ENCODE measurements at places on chromosomes 12 and 14. TPM values are rescaled to one million over a fixed set of nuclear protein-coding genes. Genes with fewer than 3 reads are reported as not detected.
A peak's percentile ranks its signal among the peaks of the same experiment; 100 is the strongest.

DNA sequence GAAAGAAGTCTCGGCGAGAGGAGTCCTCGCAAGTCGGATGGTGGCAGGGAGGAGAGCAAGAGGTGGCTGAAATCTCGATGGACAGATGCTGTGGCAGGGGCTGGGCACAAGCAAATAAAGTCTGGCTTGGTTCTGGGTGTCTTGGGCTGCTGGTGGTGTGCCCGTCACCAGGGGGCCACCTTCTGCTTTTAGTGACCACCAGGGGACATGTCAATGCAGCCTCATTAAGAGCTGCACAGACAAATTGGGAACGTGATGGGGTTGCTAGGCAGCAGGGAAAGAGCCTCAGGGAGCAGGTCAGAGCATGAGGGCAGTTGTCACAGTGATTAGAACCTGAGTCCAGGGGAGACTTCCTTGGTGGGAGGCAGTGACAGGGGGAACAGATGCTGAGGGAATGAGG is 44.0 kb downstream of the LRRC74A start:
- no peak for DNase-seq

GRCh38 chr12:108271951-108272872 is 66.9 kb downstream of the CMKLR1 start:
- no peak for DNase-seq

- peak; percentile 34 for DNase-seq
Measured at GRCh38 chr14:93033983-93034670, 81.6 kb downstream of the ITPK1 start.

DNA sequence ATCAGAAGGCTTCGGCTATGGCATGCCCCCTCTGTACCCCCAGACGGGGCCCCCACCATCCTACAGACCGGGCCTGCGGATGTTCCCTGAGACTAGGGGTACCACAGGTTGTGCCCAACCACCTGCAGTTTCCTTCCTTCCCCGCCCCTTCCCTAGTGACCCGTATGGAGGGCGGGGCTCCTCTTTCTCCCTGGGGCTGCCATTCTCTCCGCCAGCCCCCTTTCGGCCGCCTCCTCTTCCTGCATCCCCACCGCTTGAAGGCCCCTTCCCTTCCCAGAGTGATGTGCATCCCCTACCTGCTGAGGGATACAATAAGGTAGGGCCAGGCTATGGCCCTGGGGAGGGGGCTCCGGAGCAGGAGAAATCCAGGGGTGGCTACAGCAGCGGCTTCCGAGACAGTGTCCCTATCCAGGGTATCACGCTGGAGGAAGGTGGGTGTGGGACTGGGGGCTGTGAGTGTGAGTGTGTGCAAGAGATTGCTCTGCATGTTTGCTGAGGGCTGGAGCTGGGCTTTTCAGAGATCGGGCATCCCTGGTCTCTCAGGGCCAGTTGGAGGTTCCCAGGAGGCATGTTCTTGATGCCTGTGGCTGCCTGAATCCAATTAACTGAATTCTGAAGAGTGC is 8.6 kb downstream of the NFATC4 start:
- no peak for DNase-seq

DNA sequence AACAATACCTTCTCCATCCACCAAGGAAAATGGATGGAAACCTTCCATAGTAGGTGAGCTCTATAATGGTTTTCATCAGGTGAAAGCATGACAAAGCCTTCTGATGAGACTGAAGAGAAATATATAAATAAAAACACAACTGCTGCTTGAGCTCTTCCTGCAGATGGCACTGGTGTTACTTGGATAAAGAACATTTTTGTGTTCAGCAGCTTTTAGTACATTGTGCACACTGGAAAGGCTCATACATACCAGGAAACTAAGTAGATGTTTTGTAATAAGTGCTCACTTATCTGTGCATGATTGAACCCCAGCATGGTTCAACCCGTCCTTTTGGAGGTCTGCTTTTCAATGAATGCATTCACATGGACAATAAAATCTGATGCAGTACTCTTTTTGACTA is 357.3 kb upstream of the MIS18BP1 start:
- DNase-seq, result no peak

- no peak for DNase-seq
Measured at GRCh38 chr12:111664499-111664898, 21.3 kb downstream of the BRAP start.

- no peak for DNase-seq
Measured at GRCh38 chr14:96734076-96734622, 63.0 kb upstream of the VRK1 start.

DNA sequence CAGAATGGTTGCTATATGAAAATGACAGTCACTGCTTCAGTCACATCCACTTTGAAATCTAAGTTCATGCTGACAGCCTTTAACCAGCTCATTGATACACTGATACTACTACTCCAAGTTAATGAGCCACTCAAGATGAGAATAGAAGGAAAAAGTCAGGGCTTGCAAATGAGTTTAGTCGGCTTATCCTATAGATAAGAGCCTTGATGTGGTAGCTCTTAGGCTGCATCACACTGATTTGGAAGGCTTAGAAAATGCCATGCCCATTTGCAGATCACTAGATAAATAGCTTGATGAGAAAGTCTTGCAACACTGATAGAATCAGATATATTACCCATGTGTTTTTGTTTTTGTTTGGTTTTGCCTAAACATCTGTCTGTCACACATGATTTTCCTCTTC is 251.4 kb upstream of the ATXN7L3B start:
- DNase-seq, result no peak

GRCh38 chr14:35079742-35080141 is 33.7 kb downstream of the FAM177A1 start:
- DNase-seq, result no peak

DNA sequence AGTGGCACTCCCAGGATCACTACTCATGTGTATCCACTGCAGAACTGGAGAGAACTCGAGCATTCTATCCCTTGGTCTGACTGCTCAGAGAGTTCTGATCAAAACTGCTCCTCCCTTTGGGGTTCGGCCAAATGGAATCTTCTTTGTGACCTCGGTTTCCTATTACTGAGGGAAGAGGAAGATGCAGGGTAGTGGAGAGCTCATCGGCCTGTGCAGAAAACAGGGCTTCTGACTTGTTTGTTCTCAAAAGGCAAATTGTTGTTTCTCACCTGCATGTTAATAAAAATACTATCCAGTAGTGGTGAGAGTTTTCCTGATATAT is 17.1 kb upstream of the AKAP6 start:
- no peak for DNase-seq

DNA sequence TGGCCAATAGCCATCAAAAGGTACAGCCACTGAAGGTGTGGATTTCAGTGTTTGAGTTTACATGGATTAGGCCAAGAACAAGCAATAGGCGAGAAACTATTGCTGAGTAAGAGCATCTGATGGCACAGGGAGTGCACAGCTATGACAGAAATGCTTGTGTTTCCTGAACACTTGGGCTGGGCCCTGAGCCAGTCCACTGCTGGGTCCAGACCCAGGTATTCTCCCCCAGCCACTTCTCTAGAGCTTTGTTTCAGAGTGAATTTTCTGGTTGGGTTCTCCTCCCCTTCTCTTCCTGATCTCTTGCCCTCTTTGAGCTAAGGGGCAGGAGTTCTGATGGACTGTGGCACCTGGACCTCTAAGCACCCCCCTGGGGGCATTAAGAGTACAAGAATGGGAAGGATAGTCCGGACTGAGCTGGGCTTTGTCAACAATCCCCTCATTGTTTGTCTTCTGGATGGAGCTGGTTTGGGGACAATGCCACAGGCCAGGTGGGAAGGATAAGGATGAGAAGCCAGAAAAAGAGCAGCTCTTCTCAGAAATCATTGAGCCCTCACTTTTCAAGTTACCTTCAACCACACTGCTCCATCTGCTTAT is 8.3 kb downstream of the HOXC5 start:
- DNase-seq, result no peak

DNA sequence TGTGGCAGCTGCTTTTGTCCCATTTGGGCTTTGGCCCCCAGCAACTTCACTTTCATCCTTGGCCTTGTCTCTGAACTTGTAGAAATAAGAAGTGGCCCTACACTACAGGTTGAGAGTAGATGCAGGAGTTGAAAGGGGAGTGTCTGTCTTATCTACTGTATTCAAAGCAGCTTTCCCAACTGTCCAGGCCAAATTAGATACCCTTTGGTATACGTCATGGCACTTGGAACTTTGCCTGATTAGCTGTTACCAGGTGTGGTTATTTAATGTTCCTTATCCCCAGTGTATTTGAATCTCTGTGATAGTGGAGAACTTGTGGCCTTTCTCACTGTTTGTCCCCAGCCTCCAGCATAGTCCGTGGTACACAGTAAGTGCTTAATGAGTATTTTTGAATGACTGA is 33.5 kb downstream of the SUDS3 start:
- no peak for DNase-seq

DNA sequence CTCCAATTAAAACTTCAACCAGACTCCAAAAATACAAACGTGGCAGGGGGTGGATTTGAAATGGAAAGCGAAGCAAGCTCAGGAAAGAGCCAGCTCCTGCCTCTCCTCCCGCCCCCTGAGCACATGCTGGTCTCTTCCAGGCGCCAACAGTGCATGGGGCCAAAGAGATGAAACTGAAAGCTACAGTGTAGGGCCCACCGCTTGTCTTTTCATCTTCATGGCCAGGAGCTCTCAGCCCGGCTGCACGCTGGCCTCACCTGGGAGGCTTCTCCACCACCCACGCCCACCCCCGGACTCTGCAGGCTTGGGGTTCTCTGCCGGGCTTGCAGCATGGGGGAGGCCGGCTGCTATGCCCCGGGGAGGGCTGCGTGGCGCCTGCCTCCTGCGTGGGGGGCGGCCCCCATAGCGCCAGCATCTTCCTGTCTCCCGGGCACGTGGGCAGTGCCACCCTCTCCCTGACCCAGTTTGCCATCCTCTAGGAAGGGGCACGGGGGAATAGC is 2.0 kb downstream of the RIMBP2 start:
- no peak for DNase-seq

Gene ATL1
- total RNA-seq, result 0.79 TPM

Gene DLK1
- total RNA-seq, result 0.68 TPM

Gene MYF6
- total RNA-seq, result not detected

Gene CLEC14A
- total RNA-seq, result not detected

Gene SERPINA1
- 5.3 TPM for total RNA-seq
